WTC11 (cell line): ENCODE measurements at places on chromosomes 2 and 18. TPM values are rescaled to one million over a fixed set of nuclear protein-coding genes. Genes with fewer than 3 reads are reported as not detected.

Gene ANKRD30BL
- 0.39 to 0.76 TPM (median 0.48 TPM) in 3 replicates for total RNA-seq

- H3K36me3 ChIP-seq, result no peaks in the 10 kb centered on the region
- no peak overlapping the region for H3K27ac ChIP-seq
- H3K27me3 ChIP-seq, result peaks cover 47% of the 10 kb centered on the region
- peaks cover 16% of the 10 kb centered on the region for H3K4me1 ChIP-seq
- H3K4me3 ChIP-seq, result no peak overlapping the region
- no peak for DNase-seq
Observed at GRCh38 chr2:72153924-72154323, 6.3 kb upstream of the CYP26B1 start.

DNA sequence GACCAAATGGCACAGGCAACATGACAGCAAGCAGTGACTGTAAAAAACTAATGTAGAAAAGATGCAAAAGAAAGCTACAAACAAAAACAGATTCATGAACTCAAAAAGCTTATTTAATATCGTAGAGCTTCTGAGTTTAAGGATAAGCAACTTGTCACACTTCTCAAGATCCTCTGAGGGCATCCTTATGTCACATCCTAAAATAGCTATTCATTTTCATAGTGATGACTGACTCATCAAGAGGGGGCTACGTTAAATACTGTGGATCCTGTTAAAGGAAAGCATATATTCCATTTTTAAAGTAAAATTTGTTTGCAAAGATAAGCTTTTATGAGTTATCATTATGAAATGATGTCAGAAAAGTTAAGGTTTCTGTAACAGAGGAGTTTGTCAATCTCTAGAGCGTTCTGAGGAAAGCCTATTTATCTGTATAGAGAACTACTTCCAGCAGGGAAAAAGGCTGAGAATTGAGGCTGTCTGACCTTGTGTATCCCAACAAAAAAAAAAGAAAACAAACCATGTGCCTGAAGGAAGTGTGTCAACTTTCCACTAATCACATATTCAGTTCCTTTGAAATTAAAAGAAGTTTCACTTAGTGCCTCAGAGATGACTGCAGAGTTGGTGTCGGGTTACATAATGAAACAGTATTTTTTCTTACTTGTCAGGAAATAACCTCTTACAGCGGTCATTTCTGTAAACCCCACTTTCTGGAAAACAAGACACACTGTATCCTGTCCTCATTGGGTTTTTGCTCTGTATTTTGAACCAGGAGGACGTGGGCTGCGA, 115.5 kb downstream of the ESCO1 start:
- H3K4me3 ChIP-seq, result no peak overlapping the region
- H3K27ac ChIP-seq, result peak overlapping the region; percentile 57; the same call in 1 of the 2 replicates
- H3K4me1 ChIP-seq, result peaks cover 16% of the 10 kb centered on the region
- no peaks in the 10 kb centered on the region; the same call in 1 of the 2 replicates for H3K27me3 ChIP-seq
- no peak for DNase-seq

- no peak overlapping the region for H3K27ac ChIP-seq
- DNase-seq, result no peak
- H3K27me3 ChIP-seq, result no peaks in the 10 kb centered on the region; the same call in 1 of the 2 replicates
- H3K4me3 ChIP-seq, result no peak overlapping the region
Observed at GRCh38 chr2:230161184-230161583, 58.6 kb downstream of the SP110 start.

Gene RAB12
- total RNA-seq, result 56.1 to 69.3 TPM (median 58.1 TPM) in 3 replicates

Gene NEDD4L
- total RNA-seq, result 60.9 to 88.0 TPM (median 69.3 TPM) in 3 replicates

Gene ITGA4
- total RNA-seq, result 2.0 to 3.0 TPM (median 2.7 TPM) in 3 replicates

Gene COLEC12
- 0.39 to 0.55 TPM (median 0.48 TPM) in 3 replicates for total RNA-seq

Gene MROH2A
- 0.16 TPM in 1 of 3 replicates, not detected in the others for total RNA-seq

Gene HOXD13
- total RNA-seq, result not detected in 3 replicates

Gene EFR3B
- 8.9 to 10.1 TPM (median 9.7 TPM) in 3 replicates for total RNA-seq

GRCh38 chr2:9360110-9360509, 63.2 kb downstream of the ITGB1BP1 start:
- no peak for DNase-seq
- peaks cover 24% of the 10 kb centered on the region for H3K4me1 ChIP-seq
- H3K36me3 ChIP-seq, result peaks cover 25% of the 10 kb centered on the region
- H3K27ac ChIP-seq, result no peak overlapping the region

Gene CMPK2
- total RNA-seq, result 0.13 to 0.32 TPM (median 0.16 TPM) in 3 replicates

Gene SIX3
- total RNA-seq, result 6.2 to 13.2 TPM (median 6.6 TPM) in 3 replicates

GRCh38 chr2:104733226-104733943, 120.5 kb upstream of the POU3F3 start:
- no peak overlapping the region for H3K27ac ChIP-seq
- H3K4me3 ChIP-seq, result no peak overlapping the region
- DNase-seq, result peak; percentile 79
- no peaks in the 10 kb centered on the region for H3K4me1 ChIP-seq

DNA sequence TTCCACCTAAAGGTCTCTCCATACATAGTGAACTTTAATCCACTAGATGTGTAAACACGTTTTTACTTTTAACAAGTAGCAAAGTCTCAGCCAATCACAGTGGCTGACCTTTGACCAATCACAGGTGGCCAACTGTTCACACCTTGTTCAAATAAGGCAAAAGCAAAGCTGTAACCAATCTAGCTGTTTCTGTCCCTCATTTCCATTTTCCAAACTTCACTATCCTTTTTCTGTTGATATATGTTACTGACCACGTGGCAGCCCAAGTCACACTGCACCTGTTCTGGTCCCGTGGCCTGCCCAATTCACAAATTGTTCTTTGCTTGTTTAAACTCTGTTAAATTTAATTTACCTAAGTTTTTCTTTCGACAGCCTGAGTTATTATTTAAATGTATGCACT, 393.5 kb upstream of the NETO1 start:
- no peak for DNase-seq
- no peak overlapping the region for H3K4me3 ChIP-seq
- no peaks in the 10 kb centered on the region for H3K36me3 ChIP-seq
- H3K27ac ChIP-seq, result no peak overlapping the region
- H3K27me3 ChIP-seq, result no peaks in the 10 kb centered on the region

- peaks cover 6% of the 10 kb centered on the region for H3K27me3 ChIP-seq
- H3K36me3 ChIP-seq, result peaks cover 14% of the 10 kb centered on the region
- H3K4me3 ChIP-seq, result no peak overlapping the region
- no peak for DNase-seq
Observed at GRCh38 chr2:3487028-3487425, 32.3 kb downstream of the ADI1 start.

- H3K4me1 ChIP-seq, result peaks cover 15% of the 10 kb centered on the region
- DNase-seq, result no peak
- no peaks in the 10 kb centered on the region for H3K27me3 ChIP-seq
- no peak overlapping the region for H3K4me3 ChIP-seq
- peaks cover 3% of the 10 kb centered on the region; the same call in 1 of the 2 replicates for H3K36me3 ChIP-seq
- no peak overlapping the region for H3K27ac ChIP-seq
Observed at GRCh38 chr2:25582077-25582830, 91.1 kb downstream of the DTNB start.

- H3K27me3 ChIP-seq, result no peaks in the 10 kb centered on the region; the same call in none of the 2 replicates
- no peak overlapping the region for H3K27ac ChIP-seq
- peaks cover 29% of the 10 kb centered on the region for H3K4me1 ChIP-seq
- H3K4me3 ChIP-seq, result no peak overlapping the region
- H3K36me3 ChIP-seq, result no peaks in the 10 kb centered on the region
Observed at GRCh38 chr18:58491773-58492752, 136.8 kb downstream of the ALPK2 start.

Gene HOXD4
- not detected in 3 replicates for total RNA-seq

GRCh38 chr2:218180467-218181114, 13.8 kb upstream of the CXCR1 start:
- H3K27me3 ChIP-seq, result peaks cover 19% of the 10 kb centered on the region
- peaks cover 10% of the 10 kb centered on the region for H3K36me3 ChIP-seq
- H3K4me1 ChIP-seq, result no peaks in the 10 kb centered on the region

Gene RNF103
- 6.8 to 9.0 TPM (median 8.0 TPM) in 3 replicates for total RNA-seq

Gene TLX2
- total RNA-seq, result 0.18 to 0.39 TPM (median 0.26 TPM) in 3 replicates

- H3K27me3 ChIP-seq, result no peaks in the 10 kb centered on the region
- DNase-seq, result no peak
- H3K4me1 ChIP-seq, result peaks cover 14% of the 10 kb centered on the region
- no peak overlapping the region for H3K4me3 ChIP-seq
- H3K27ac ChIP-seq, result no peak overlapping the region
- peaks cover 9% of the 10 kb centered on the region for H3K36me3 ChIP-seq
Observed at GRCh38 chr2:186108470-186108869, 369.9 kb downstream of the FSIP2 start.

Gene LIMS3
- total RNA-seq, result 1.1 to 4.6 TPM (median 2.5 TPM) in 3 replicates

DNA sequence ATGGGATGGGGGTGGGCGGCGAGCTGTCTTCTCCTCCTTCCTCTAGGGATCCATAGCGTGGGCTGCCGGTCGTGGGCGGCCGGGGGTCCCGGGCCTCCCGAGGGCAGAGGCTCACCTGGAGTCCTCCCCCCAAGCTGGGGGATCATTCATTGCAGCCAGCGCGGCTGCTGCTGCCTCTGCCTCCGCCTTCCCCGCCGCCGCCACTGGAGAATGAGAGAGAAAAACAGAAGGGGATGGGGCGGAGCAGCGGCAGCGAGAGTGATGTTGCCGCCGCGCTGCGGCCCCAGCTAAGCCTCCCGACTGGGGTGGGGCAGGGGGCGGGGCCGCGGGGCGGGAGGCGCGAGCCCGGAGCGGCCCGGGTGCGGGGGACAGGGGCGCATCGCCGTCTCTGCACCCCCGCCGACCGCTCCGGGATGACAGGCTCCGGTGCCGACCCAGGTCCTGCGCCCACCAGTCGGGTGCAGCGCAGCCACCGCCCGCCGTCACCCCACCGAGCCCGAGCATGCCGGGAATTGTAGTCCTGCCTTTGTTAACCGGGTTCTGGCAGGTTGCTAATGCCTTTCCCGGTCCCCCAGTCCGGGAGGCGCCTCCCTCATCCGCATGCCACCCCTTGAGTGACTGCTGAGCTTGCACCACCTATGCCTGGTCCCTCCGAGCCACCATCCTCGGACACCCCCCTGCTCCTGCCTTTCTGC, at the start of gene KIF3C:
KIF3C (minus strand) TSS at position 225 of the 695 bp plus-strand sequence. CDS start 580 bp downstream, outside the sequence.
- H3K27ac ChIP-seq, result peak within 1 kb of the TSS; percentile 95
- H3K4me3 ChIP-seq, result peak within 1 kb of the TSS; percentile 85
- H3K27me3 ChIP-seq, result no peaks in the 10 kb centered on the region; the same call in 1 of the 2 replicates
- H3K4me1 ChIP-seq, result peaks cover 42% of the 10 kb centered on the region
- peak; percentile 89 for DNase-seq

DNA sequence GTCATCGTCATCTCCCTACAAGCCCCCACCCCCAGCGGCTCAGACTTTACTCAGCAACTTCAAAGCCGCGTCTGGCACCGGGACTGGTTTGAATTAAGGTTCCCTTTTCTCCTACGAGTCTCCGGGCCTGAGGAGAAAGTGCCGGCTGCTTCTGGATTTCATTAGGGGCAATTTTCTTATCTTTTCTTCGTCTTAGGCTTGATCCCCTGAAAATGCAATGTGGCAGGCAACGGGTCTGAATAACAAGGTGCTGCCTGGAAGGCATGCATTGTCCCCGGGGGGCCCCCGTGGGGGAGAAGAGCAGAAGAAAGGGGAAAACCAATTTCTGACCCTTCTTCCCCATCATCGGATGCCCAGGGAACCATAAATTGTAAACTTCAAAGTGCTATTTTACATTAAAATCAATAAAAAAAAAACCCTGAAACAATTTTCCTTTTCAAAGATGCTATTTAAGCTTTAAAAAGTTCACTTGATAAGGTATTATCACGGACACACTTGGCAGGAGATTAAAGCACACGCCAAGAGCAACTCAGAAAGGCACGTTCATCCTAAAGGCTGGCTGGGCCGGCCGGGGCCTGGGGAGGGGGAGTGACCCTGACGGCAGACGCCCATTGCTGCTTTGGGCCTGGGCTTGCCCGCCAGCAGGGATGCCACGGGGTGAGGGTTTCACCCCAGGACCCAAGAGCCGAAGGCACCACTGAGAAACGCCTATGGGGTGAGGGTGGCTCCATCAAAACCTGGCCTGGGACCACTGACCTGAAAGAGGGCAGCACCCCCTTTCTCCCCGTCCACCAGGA, 230.4 kb downstream of the TWIST2 start:
- no peaks in the 10 kb centered on the region for H3K4me1 ChIP-seq
- no peak overlapping the region for H3K4me3 ChIP-seq
- no peaks in the 10 kb centered on the region for H3K27me3 ChIP-seq
- H3K36me3 ChIP-seq, result peaks cover 34% of the 10 kb centered on the region
- H3K27ac ChIP-seq, result no peak overlapping the region

Gene DIS3L2
- 26.7 to 32.5 TPM (median 28.5 TPM) in 3 replicates for total RNA-seq

DNA sequence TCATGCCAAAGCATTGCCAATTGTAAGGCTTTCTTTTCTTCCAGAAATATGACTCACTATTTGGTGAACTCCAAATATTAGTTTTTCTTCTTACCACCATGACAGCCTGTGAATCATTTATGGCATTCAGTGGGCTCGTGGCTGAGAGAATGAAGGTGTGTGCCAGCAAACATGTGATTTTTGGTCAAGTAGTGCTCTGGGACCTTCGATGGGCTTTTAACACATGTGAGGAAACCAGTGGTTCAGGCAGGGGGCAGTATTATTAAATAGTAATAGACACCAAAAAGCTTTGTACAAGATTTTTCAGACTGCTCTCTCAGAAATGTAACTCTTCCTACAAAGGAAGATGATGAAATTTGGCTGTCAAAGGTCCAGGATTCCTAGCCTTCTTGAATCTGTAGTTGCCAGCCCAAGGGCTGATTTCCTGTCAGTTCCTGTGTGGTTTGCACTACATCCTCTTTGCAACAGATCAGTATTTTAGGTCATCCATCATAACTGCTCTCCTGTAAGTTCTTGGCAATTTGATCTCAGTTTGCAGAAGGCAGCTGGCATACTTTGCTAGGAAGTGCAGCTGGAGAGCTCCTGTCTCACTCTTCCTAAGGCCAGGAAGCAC, 64.3 kb downstream of the BABAM2 start:
- 0 out of 2 replicates have a peak, but pooled peaks cover 4% of the 10 kb centered on the region for H3K4me1 ChIP-seq
- H3K27me3 ChIP-seq, result peaks cover 6% of the 10 kb centered on the region
- no peak overlapping the region for H3K4me3 ChIP-seq
- no peak overlapping the region for H3K27ac ChIP-seq

GRCh38 chr2:86807468-86808275, 17.0 kb upstream of the CD8A start:
- H3K4me3 ChIP-seq, result peak overlapping the region; percentile 86
- H3K27me3 ChIP-seq, result peaks cover 50% of the 10 kb centered on the region
- no peaks in the 10 kb centered on the region for H3K36me3 ChIP-seq

Gene BOLL
- total RNA-seq, result 0.13 to 0.14 TPM in 2 of 3 replicates, not detected in the other

Gene GYPC
- total RNA-seq, result 21.9 to 28.1 TPM (median 23.9 TPM) in 3 replicates

Gene SGPP2
- total RNA-seq, result 0.07 to 0.11 TPM (median 0.07 TPM) in 3 replicates

DNA sequence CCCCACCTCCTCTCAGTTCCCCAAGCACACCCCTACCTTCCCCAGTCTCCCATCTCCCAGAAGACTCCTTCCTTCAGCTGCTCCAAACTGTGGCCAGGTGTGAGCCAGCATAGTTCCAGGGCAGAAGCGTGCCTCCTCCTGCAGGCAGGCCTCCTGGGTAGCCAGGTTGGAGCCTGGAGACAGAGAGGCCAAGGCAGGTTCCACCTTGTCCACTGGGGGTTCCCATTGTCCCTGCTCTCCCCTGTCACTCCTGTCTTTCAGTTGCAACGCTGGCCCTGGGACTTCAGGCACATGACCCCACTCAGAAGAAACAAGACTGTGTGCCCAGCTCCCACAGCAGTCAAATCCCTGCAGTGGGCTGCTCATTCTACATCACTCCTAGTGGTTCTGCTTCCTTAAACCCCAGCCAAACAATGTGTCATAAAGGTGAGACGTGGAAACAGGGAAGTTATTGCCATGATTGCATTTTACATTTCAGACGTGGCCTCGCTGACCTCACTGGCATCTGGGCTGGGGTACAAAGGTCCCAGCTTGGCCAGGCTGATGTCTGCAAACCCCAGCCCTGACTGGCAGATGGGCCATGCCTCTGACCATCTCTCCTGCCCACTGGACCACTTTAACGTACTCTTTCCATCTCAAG, 96.5 kb upstream of the BOD1L2 start:
- peaks cover 26% of the 10 kb centered on the region for H3K36me3 ChIP-seq
- H3K4me1 ChIP-seq, result peaks cover 14% of the 10 kb centered on the region
- H3K4me3 ChIP-seq, result no peak overlapping the region
- no peak overlapping the region; the same call in 1 of the 2 replicates for H3K27ac ChIP-seq
- no peak for DNase-seq

Gene SCN3A
- total RNA-seq, result 0.04 TPM in 1 of 3 replicates, not detected in the others

Gene NT5DC4
- not detected in 3 replicates for total RNA-seq
